ENCODE measurements at places on chromosomes 12 and 14.

GRCh38 chr14:68476212-68477109 lies 316.4 kb downstream of the ZFP36L1 start:
- peak; percentile 96 for DNase-seq

- no peak for DNase-seq
These were observed 135.2 kb upstream of the KRR1 start for GRCh38 chr12:75646329-75647210.

DNA sequence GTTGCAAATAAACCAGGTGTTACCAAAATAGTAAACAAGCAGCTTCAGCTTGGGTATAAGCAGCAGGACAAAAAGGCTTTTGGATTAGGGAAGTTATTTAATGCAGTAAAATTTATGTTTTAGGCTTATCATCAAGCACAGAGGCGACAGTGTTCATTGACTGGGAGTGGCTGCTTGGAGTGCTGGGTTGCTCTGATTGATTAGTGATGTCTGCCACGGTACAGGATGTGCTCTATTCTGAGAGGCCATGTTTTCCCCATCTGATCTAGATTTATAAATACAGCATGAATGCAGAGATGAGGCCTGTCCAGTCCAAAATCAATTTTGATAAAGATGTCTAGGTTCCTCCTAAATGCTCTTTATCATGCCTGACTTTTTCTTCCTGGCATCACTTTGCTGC lies 83.5 kb downstream of the MAP1LC3B2 start:
- no peak for DNase-seq

DNA sequence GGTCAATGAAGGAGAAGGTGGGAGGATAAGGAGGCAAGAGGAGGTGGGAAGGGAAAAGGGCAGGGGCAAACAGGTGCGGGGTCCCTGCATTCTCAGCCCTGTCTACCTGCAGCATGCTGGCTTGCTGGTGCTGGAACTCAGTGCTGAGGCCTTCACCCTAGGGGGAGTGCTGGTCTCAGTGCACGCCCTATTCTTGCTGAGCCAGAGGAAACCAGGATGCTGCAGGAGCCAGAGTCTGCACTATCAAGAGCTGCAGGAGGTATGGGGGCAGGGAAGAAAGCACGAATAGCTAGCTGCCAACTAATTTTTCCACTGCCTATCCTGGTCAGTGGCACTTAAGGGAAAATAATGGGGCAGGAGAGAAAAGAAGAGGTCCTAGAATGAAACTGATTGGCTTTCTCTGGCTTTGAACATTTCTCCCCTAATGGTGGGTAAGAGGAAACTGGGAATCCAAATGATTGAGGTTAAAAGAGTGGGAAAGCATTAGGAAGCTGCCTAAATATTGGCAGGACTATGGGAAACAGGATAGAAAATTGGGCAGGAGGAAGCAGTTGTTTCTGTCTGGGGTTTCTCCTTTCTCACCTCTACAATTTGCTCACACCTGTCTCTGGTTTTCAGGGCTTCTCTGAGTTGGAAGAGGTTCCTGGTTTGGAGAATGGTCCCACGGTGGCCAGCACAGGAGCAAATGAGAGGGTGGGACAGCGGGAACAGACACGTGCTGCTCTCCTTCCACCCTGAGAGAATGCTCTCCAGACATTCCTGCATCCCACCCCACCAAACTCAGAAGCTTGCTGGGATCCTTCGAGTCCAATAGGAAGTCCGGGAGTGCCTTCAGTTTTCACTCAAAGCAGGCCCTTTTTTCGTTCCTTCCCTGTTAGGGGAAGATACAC lies 1.9 kb downstream of the TMEM253 start:
- DNase-seq, result no peak

GRCh38 chr12:10220398-10221077 lies 7.9 kb downstream of the GABARAPL1 start:
- peak; percentile 84 for DNase-seq

GRCh38 chr12:124420996-124421674 lies 126.2 kb downstream of the RFLNA start:
- DNase-seq, result no peak

- DNase-seq, result no peak
These were observed 193.8 kb upstream of the ARID2 start for GRCh38 chr12:45535610-45536180.

DNA sequence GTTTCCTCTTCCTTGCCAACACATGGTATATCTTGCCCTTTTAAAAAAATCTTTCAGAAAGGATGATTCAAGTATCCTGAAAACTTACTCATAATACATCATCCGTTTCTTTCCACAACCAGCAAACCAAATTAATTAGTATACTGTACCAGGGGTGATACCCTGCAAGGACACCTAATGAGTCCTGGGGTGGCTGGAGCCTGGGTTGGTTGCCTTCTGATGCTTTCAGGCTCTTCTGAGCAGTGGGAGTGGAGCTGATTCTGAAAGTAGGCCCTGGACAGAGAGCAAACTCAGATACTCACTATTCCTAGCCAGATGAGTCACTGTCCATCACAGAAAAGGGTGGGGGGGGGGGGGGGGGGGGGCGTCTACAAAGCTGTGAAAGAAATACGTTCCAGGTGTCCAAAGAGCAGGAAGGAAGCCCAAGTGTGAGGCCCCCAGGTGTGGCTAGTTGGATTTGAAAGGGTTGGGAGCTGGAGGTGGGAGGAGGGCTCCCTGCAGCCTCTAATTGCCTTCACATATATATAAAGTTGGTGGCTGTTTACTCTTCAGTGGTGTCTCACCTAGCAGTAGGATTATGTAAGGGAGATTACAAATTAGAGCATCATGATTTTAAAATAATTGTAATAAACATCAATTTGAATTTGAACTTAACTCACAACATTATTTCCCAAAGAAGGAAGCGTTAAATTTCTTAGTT lies 36.5 kb downstream of the FBXO33 start:
- no peak for DNase-seq

DNA sequence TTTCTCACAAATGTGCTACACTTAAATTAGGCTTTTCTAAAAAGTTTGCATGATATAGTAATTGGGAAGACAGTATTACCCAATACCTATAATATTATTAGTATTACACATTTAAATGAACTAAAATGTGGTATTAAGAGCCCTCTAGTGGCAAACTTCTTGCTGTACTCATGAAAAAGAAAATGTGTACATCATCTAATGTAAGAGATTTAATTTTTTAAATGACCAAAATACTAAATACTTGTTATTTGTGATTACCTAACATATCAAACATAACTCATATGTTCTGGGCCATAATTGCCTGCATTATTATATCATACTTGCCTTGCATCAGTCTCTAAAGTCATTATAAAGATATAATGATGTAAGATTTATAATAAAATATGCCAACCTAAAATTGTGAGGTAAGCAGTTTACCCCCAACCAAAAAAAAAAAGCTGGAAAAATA lies 64.2 kb downstream of the DNAI7 start:
- DNase-seq, result peak; percentile 82

DNA sequence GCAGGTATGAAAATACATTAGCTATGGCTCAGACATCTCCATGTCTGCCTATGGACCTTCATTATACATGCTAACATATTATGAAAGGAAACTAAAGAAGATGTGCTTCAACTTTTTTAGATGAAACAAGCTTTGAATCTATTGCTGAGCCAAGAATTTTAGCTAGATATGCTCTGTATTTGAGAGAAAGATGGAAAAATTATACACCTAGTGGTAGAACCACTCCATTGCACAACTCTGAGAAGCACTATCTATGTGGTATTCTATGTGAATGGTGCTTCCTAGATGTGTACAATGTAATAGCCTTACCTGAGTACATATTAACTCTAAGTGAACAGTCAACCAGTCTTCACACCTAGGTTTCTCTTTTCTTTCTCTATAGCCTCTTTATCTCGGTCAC lies 17.3 kb downstream of the EPYC start:
- DNase-seq, result no peak

GRCh38 chr14:67225523-67225922 lies 15.7 kb upstream of the PALS1 start:
- DNase-seq, result no peak

DNA sequence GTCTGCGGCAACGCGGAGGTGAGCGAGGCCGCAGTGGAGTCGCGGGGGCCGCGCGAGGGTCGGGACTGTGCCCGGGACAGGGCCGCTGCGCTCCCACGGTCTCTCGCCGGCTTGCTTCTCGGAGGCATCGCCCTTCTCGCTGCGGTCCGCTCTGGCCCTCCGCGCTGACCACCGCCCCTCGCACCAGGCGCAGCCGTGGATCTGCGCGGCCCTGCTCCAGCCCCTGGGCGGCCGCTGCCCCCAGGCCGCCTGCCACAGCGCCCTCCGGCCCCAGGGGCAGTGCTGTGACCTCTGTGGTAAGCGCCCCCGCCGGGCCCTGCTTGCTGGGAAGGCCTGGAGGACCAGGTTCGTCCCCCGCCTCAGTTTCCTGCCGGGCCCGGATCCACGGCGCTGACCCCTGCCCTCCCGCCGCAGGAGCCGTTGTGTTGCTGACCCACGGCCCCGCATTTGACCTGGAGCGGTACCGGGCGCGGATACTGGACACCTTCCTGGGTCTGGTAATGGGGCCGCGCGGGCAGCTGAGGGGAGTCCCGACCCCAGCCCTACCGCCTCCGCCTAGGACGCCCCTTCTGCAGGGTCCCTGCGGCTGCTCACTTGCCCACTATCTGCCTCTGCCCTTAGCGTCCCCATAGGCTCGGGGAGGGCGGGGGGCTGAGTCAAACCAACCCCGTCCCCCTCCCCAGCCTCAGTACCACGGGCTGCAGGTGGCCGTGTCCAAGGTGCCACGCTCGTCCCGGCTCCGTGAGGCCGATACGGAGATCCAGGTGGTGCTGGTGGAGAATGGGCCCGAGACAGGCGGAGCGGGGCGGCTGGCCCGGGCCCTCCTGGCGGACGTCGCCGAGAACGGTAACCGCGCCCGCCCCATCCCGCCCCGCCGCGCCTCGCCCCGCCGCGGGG lies 7.0 kb downstream of the AMN start:
- no peak for DNase-seq

GRCh38 chr12:57135527-57136326 lies 7.4 kb downstream of the LRP1 start:
- peak; percentile 74 for DNase-seq

DNA sequence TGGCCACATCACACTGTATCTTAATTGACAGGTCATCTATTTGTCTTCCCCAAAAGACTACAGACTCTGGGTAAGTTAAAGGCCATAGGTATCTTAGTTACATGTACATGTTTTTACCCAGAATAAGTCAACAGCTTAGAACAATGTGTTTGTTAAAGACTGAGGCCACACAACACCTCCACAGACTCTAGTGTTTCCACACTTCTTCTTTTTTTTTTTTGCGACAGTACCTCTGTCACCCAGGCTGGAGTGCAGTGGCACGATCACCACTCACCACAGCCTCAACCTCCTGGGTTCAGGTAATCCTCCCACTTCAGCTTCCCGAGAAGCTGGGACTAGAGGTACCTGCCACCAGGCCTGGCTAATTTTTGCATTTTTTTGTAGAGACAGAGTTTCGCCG lies 1.3 kb downstream of the GPN3 start:
- no peak for DNase-seq

- no peak for DNase-seq
These were observed 359.4 kb upstream of the SFSWAP start for GRCh38 chr12:131351319-131352028.

DNA sequence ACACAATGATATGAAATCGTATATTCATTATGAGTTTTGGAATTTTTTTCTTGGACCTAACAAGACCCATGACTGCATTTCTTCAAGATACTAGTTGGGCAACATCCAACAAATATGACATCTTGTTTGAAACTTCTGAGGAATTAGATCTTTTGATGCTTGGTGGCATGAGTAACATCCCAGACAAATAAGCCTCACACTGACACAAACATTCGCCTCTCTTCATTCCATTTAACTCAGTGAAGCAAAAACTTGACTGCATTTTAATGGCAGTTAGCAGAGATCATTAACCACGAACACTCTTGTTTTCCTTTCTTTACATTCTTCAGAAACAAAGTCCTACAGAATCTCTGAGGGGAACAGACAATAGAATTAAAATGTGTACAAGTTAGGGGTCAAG lies 758.3 kb downstream of the C12orf50 start:
- DNase-seq, result peak; percentile 71

- peak; percentile 31 for DNase-seq
These were observed 14.7 kb upstream of the SLC25A3 start for GRCh38 chr12:98578821-98579220.

GRCh38 chr12:95548539-95549391 lies 2.5 kb downstream of the USP44 start:
- peak; percentile 18 for DNase-seq

GRCh38 chr14:68584786-68585185 lies 208.1 kb downstream of the ZFP36L1 start:
- DNase-seq, result no peak

GRCh38 chr14:89360277-89360676 lies 56.8 kb downstream of the FOXN3 start:
- no peak for DNase-seq

GRCh38 chr12:40874868-40875267 lies 182.6 kb downstream of the CNTN1 start:
- DNase-seq, result no peak

GRCh38 chr12:59698600-59698999 lies 102.8 kb downstream of the SLC16A7 start:
- peak; percentile 56 for DNase-seq

GRCh38 chr12:126419131-126419530 lies 1353.9 kb downstream of the AACS start:
- DNase-seq, result no peak

DNA sequence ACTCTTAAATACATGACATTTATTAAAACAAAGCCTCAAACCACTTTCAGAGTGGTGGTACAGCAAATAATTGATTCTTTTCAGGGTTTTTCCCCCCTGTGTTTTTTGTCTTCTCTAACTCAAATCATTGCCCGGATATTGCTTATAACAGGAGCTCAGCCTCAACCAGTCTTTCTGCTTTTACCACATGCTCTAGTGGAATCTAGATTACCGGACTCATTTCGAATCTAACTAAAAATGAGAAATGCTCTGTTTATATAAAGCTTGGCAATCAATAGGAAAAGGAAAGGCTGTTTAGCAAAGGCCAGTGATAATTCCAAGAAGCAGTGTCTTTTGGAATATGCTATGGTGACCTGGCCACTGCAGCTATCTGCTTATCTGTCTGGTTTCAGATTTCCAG lies 161.5 kb downstream of the ETV6 start:
- no peak for DNase-seq

DNA sequence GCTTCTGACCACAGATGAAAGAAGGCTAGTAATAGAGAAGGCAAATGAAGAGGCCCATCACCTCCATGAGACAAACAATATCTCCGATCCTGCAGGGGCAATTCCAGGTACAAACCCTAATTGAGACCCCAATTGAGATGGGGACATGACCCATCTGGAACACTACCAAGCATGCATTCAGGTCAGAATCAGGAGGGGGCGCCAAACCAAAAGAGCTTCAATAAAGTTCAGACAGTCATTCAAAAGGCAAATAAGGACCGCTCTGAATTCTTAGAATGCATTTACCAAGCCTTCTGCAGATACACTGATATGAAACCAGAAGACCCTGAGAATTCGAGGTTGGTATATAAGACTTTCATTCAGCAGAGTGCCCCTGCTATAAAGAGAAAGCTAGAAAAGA lies 10.2 kb upstream of the EDDM3B start:
- no peak for DNase-seq
